ENCODE measurements at places on chromosomes 12 and 14.

- no peak for DNase-seq
Observed at GRCh38 chr14:103313704-103314103, 20.3 kb upstream of the EIF5 start.

- no peak for DNase-seq
Observed at GRCh38 chr12:4780641-4781611, 60.7 kb downstream of the GALNT8 start.

- no peak for DNase-seq
Observed at GRCh38 chr14:79514700-79515099, 696.6 kb downstream of the DIO2 start.

DNA sequence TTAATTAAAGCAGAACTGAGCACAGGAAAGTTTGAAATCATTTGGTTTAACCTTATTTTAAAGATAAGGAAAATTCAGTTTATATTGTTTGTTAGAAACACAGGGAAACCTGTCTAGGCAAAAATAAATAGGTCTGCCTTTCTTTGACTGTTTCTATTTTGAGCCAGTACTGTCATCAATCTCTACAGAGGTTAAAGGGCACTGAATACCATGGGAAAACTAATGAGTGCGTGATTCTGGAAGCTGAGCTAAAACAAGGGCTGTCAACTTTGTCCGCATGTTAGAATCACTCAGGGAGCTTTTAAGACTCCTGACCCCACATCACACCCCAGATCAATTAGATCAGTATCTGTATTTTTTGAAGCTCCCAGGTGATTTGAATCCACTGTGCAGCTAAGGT lies 38.8 kb downstream of the NOPCHAP1 start:
- DNase-seq: no peak

DNA sequence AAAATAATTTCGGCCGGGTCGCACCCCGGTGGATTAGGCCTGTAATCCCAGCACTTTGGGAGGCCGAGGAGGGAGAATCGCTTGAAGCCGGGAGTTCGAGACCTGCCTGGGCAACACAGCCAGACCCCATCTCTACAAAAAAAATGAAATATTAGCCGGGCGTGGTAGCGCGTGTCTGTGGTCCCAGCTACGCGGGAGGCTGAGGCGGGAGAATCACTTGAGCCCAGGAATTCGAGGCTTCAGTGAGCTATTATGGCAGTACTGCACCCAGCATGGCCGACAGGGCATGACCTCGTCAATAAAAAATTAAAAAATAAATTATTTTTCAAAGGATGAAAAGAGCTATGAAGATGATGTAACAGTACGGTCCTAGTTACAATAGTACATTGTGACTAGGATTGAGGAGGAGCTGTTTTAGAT lies 523 bp downstream of the GTF2H3 start:
- DNase-seq: no peak

DNA sequence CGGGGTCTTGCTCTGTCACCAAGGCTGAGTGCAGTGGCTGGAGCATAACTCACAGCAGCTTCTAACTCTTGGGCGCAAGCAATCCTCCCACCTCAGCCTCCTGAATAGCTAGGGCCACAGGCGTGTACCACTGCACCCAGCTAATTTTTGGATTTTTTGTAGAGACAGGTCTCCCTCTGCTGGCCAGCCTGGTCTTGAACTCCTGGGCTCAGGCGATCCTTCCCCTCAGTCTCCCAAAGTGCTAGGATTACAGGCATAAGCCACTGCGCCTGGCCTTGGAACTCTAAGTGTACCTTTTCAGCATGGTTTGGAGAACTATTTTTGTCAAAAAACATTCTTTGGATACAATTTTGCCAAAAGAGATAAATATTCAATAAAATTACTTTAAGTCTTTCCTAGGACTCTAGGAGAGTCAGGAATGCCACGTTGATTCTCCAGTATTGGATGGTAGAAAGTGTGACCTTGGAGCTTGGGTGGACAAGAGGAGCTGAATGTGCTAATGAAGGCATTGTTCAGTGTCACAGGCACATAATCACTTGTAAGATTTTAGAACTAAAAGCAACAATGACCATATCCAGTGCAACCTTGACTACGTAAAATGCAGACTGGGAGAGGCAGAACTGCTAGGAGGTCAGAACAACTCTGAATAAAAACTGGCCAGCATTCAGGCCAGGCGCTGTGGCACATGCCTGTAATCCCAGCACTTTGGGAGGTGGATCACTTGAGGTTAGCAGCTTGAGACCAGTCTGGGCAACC lies 2.8 kb downstream of the SRSF9 start:
- DNase-seq: no peak

DNA sequence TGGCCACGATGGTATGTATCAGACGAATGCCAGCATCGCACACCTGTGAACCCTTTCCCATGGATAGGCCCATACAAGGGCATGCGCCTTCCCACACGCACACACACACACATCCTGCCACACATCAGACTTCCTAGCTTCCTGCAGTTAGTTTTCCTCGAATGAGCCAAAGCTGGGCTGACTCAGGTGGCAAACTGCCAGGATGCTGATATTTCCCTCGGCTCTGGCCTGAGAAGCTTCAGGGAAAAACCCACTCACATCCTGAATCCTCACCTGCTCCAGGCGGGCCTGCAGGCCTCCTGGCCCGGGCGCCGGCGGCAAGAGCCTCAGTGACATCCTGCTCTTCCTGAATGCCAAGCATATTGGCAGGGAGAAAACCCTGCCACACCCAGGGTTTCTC lies 22.4 kb downstream of the CALM1 start:
- DNase-seq: no peak

GRCh38 chr12:59185295-59185694 lies 265.0 kb upstream of the LRIG3 start:
- DNase-seq: no peak

- no peak for DNase-seq
Observed at GRCh38 chr12:101551362-101552114, 43.2 kb upstream of the MYBPC1 start.

GRCh38 chr12:92486443-92487137 lies 216.2 kb upstream of the PLEKHG7 start:
- DNase-seq: no peak

DNA sequence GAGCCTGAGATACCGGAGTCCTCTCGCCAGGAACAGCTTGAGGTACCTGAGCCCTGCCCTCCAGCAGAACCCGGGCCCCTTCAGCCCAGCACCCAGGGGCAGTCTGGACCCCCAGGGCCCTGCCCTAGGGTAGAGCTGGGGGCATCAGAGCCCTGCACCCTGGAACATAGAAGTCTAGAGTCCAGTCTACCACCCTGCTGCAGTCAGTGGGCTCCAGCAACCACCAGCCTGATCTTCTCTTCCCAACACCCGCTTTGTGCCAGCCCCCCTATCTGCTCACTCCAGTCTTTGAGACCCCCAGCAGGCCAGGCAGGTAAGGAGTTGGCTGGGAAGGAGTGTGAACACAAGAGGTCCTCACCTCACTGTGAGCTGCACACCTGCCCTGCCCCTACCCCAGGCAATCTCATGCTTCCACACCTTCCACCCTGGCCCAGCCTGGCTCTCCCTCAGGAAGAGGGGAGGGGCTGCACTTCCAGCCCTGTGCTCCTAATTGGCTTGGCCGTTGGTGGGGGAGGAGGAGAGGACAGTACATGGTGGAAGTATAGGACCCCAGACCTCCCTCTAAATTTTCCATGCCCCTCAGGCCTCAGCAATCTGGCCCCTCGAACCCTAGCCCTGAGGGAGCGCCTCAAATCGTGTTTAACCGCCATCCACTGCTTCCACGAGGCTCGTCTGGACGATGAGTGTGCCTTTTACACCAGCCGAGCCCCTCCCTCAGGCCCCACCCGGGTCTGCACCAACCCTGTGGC lies 6.2 kb downstream of the C1QL4 start:
- DNase-seq: no peak

DNA sequence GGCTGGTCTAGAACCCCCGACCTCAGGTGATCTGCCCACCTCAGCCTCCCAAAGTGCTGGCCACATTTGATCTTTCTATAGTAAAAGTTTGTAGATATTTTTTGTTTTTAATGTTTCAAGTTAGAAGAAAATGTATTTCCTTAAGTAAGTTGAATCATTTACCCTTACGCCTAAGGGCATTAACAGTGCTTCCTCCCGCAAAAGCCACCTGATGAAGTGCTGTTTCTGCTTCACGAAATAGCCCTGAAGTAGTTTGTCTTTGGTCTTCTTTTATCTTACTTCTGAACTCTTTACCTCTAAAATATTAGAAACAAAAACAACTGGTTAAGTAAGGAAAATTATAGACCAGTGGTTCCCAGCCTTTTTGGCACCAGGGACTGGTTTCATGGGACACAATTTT lies 22.7 kb downstream of the PAWR start:
- DNase-seq: no peak

DNA sequence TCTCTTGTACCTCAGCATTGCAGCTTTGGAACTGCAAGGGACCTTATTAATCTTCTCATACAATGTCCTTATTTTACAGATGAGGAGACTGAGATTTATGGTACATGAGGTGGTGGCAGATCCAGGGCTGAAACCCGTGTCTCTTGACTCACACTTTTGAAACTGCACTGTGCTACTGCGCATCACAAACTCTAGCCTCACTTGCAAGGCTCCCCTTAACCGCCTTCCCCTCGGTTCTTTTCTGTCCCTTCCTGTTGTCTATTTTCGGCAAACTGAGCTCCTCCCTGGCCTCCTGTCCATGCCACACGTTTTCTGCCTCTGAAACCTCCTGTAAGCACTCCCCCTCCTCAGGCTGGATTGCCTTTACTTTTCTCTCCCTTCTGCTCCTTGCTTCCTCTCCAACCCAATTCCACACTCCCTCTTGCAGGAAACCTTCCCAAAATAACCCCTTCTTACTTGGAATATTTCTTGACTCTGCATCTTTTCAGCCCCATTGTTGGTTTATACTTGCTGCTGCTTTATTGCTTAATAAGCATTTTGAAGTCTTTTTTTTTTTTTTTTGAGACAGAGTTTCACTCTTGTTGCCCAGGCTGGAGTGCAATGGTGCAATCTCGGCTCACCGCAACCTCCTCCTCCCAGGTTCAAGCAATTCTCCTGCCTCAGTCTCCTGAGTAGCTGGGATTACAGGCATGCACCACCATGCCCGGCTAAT lies 72.4 kb upstream of the CISTR start:
- no peak for DNase-seq

GRCh38 chr12:11827091-11828061 lies 177.9 kb downstream of the ETV6 start:
- no peak for DNase-seq

DNA sequence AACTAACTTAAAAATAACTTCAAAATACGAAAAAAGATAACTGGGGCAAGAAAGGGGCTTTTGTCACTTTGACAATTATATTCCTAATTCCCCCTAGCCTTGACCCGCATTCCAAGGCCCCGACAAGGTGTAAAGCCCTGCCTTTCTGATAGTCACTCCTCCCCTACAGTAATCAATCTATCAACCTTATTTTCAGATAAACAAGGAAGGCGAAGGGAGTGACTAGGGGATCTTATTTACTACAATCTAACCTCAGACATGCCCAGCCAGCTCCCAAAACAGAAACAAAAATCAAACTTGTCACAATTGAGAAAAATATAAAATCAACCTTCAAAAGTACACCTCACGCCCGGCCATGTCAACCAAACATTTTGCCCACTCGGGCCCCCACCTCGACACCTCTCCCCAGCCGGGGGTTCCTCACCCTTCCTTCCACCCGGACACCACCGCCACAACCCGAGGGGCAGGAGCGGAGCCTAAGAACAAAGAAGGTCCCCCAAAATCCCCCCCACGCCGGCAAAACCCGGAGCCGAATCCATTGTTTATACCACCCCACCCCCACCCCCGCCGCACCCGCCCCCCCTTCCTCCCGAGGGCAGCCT lies 562 bp downstream of the ZFYVE1 start:
- no peak for DNase-seq

DNA sequence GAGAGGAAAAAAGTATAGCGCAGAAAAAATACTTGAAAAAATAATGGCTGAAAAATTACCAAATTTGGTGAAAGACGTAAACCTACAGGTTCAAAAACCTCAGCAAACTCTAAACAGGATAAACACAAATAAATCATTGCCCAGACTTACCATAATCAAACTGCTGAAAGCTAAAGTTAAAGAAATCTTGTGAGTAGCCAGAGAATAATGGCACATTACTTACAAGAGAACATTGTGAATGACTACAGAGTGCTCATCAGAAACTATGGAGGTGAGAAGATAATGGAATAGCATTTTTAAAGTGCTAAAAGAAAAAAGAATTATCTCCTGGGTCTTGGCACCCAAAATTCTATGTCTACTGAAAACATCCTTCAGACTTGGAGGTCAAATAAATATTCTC lies 36.0 kb downstream of the ATF1 start:
- DNase-seq: no peak

DNA sequence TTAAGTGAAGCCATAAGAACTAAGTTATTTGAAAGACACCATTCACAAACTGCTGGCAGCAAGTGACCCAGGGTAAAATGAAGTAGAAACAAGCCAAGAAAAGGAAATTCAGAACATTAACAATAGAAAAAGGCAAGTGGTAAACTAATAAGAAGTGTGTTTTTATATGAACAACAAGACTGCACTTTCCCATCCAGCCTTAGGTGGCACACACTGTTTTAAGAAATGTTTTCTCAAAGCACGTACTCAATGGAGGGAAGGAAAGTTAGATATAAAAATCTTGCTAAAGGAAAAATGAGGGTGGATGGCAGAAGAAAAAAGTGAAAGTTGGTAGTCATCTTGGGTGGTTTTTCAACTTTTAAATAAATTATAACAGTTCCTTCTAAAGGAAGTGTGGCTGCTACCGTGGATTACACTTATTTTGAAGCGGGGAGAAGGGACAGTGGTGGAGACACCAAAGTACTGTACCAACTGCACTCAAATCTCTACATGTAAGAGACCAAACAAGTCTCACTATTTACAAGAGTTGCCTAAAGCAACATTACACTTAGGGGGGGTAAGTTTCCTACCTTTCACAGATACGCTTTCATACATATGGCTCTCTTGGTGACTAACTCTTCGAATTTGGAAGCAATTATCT lies 58.8 kb downstream of the SEL1L start:
- DNase-seq: no peak

GRCh38 chr14:76880449-76880848 lies 54.2 kb downstream of the LRRC74A start:
- no peak for DNase-seq

- no peak for DNase-seq
Observed at GRCh38 chr14:102047808-102048540, 38.9 kb downstream of the HSP90AA1 start.

DNA sequence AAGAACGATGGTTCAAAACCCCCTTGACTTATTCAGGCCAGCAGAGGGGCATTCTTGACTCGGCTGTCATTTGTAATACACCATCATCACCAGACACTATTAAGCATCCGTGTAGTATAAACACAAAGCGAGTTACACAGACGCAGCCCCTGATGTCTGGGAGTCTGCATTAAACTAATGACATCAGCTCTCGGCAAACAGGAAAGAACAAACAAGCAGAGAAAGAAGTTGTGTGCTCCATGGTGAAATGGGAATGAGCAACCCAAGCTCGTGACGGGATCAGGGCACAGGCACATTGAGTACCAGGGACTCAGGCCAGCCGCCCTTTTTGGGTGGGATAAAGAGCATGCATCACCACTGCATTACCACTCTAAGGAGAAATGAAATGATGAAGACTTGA lies 460.1 kb downstream of the MED13L start:
- no peak for DNase-seq

GRCh38 chr14:53055003-53055402 lies 98.1 kb downstream of the DDHD1 start:
- DNase-seq: no peak

- no peak for DNase-seq
Observed at GRCh38 chr14:92704036-92704804, 44.2 kb downstream of the LGMN start.

Data from cortex of kidney (tissue), 1 donor.